Esophagus squamous epithelium (tissue), 5 donors: ENCODE measurements at places on chromosomes 13 and 19.
A peak's percentile ranks its signal among the peaks of the same experiment; 100 is the strongest.

DNA sequence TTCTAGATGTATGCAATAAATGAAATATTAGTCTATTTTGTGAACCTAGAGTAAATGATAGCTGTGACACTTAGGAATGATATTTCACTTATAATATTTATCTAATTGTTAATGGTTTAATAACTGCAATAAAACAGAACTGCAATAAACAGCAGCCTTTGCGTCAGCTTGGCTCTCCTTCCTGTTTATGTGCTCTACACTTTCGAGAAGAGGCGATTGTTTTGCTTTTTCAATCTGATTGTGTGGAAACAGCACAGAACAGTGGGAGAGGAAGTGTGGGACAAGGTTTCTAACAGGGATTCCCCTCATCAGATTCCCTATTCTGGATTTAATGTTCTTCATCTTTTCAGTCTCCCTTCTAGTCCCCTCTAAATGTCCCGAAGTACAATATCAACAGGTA lies 17.3 kb upstream of the TRPC4 start:
- DNase-seq = no peak
- no peaks in the 10 kb centered on the region for H3K36me3 ChIP-seq
- no peak overlapping the region for H3K27ac ChIP-seq
- no peak overlapping the region for H3K4me3 ChIP-seq

GRCh38 chr13:34159946-34160345 lies 342.0 kb downstream of the RFC3 start:
- H3K27me3 ChIP-seq = peaks cover 47% of the 10 kb centered on the region
- no peak overlapping the region for H3K27ac ChIP-seq
- no peak overlapping the region for H3K4me3 ChIP-seq
- H3K36me3 ChIP-seq = no peaks in the 10 kb centered on the region

- H3K27ac ChIP-seq = no peak overlapping the region
- H3K27me3 ChIP-seq = no peaks in the 10 kb centered on the region
- no peaks in the 10 kb centered on the region for H3K4me1 ChIP-seq
- no peak overlapping the region for H3K4me3 ChIP-seq
Measured at GRCh38 chr19:35352448-35353304, 5.0 kb downstream of the FFAR1 start.

DNA sequence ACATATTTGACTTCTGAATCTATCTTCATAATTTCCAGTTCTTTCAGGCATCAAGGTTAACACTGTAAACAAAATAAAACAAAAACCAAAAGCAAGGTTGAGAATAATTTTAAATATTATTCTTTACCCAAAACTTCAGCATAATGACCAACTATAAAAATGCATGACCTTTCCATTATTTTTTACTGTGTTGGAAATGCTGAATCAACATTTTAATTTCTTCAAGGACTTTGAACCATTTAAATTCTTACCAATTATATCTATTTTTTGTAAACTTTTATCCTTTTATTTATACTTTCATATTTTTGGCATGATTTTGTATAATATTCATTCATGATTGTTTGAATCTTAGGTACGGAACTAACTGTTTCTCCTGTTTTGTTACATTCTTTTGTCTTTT lies 6.9 kb downstream of the ZNF585A start:
- H3K36me3 ChIP-seq = peaks cover 98% of the 10 kb centered on the region
- no peaks in the 10 kb centered on the region for H3K4me1 ChIP-seq
- H3K4me3 ChIP-seq = no peak overlapping the region
- H3K27ac ChIP-seq = no peak overlapping the region
- DNase-seq = no peak

- no peaks in the 10 kb centered on the region for H3K36me3 ChIP-seq
- H3K4me3 ChIP-seq = no peak overlapping the region
- no peaks in the 10 kb centered on the region for H3K27me3 ChIP-seq
- H3K27ac ChIP-seq = peak overlapping the region; percentile 45
- H3K4me1 ChIP-seq = peaks cover 15% of the 10 kb centered on the region
Measured at GRCh38 chr13:30404207-30404606, 18.1 kb upstream of the UBE2L5 start.

GRCh38 chr19:57786286-57786685 lies 16.8 kb downstream of the ZNF586 start:
- no peak overlapping the region for H3K4me3 ChIP-seq
- H3K27me3 ChIP-seq = no peaks in the 10 kb centered on the region
- peaks cover 19% of the 10 kb centered on the region for H3K36me3 ChIP-seq
- H3K27ac ChIP-seq = no peak overlapping the region
- DNase-seq = no peak
- H3K4me1 ChIP-seq = no peaks in the 10 kb centered on the region

- no peak overlapping the region for H3K4me3 ChIP-seq
- H3K27me3 ChIP-seq = no peaks in the 10 kb centered on the region
- DNase-seq = no peak
- no peaks in the 10 kb centered on the region for H3K4me1 ChIP-seq
- no peaks in the 10 kb centered on the region for H3K36me3 ChIP-seq
Measured at GRCh38 chr13:32639502-32640105, 53.4 kb downstream of the PDS5B start.

GRCh38 chr19:39871886-39872866 lies 26.0 kb upstream of the FBL start:
- H3K36me3 ChIP-seq = no peaks in the 10 kb centered on the region
- H3K4me1 ChIP-seq = no peaks in the 10 kb centered on the region

GRCh38 chr13:76293346-76293745 lies 592.9 kb downstream of the KCTD12 start:
- H3K36me3 ChIP-seq = no peaks in the 10 kb centered on the region
- no peaks in the 10 kb centered on the region for H3K4me1 ChIP-seq
- no peak for DNase-seq

- no peak for DNase-seq
- no peaks in the 10 kb centered on the region for H3K27me3 ChIP-seq
- H3K4me1 ChIP-seq = no peaks in the 10 kb centered on the region
- H3K36me3 ChIP-seq = peaks cover 53% of the 10 kb centered on the region
- no peak overlapping the region for H3K4me3 ChIP-seq
- H3K27ac ChIP-seq = no peak overlapping the region
Measured at GRCh38 chr19:12465211-12465610, 19.4 kb downstream of the ZNF709 start.

DNA sequence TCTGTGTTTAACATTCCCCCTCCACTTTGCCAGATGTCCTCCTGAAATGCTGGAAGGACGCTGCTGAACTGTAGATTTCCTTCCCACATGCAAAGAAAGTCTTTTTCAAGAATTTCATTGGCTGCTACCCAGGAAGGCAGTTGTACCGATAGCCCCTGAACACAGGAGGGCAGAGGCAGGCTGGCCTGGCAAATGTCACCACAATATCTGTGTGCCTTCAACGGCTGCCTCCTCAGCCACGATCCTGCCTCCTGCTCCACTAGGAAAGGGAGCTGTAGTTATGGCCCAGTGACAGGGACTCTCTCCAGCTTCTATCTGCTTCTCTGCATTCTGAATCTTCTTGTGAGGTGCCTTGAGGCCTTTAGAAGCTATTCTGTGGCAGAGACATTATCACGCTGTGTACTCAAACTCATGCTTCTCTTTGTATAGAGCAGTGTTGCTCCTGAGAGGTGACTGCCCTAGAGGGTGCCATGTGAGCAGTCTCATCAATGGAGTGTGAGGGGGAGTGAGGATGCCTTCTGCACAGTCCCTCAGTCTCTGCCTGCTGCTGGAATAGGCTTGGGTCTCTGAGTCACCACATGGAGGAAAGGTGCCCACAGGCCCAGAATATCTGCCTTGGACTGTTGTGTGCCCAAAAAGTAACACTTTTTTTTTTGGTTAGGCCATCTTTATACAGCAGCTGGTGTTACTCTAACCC lies 279.8 kb downstream of the DNAJC15 start:
- DNase-seq = no peak
- H3K27ac ChIP-seq = no peak overlapping the region
- H3K4me3 ChIP-seq = no peak overlapping the region
- H3K36me3 ChIP-seq = no peaks in the 10 kb centered on the region
- no peaks in the 10 kb centered on the region for H3K4me1 ChIP-seq
- no peaks in the 10 kb centered on the region for H3K27me3 ChIP-seq

DNA sequence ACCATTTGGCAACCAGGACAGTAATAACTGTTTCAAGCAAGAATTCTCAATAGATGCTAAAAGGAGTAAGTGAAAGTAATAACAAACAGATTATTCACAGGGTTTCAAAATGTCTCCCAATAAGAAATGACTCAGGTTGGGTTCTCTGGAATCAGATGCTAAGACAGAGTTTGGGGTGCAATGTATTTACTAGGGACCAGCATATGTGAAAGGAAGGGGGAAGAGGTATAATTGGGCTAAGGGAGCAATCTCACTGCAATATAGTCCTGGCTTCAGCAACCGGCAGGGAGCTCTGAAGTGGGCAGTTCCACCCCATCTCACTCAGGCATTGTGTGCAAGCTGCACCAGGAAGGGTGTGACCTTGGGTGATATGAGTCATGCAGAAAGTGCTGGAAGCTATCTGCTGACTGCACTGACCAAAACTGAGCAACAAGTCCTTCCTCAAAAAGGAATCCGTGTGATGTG lies 23.4 kb downstream of the ZDHHC20 start:
- DNase-seq = no peak
- H3K4me3 ChIP-seq = peak overlapping the region; percentile 34
- H3K27ac ChIP-seq = peak overlapping the region; percentile 82
- no peaks in the 10 kb centered on the region for H3K27me3 ChIP-seq

GRCh38 chr13:41588899-41589298 lies 131.5 kb downstream of the RGCC start:
- no peaks in the 10 kb centered on the region for H3K27me3 ChIP-seq
- no peak for DNase-seq
- no peak overlapping the region for H3K4me3 ChIP-seq
- no peaks in the 10 kb centered on the region for H3K4me1 ChIP-seq

DNA sequence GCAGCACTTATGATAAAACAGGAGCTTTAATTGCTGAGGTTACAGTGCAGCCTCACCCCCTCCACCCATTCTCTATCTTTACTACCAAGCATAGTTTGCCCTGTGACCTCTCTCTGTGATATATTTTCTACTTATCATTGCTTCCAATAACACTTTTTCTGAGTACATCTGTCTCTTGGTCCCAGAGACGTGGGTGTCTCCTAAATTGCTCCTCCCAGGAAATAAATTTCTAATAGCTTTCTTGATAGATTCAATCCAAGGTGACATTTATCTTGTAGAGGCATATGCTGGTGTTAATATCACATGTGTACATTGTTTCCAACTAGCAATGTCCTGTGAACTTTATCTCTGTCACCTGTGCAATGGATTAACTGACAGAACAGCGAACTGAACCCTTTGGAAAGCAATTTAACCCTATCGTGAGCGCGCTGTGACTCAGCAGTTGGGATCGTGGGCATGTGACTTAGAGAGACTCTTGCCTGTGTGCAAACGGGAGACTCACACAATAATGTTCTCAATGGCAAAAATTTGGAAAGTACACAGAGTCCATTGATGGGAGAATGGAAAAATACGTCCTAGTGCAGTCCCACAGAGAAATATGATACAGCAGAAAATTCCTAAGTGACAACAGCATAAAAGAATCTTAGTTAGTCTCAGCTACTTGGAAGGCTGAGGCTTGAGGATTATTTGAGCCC lies 7.0 kb upstream of the MAP2K2 start:
- no peaks in the 10 kb centered on the region for H3K4me1 ChIP-seq
- H3K4me3 ChIP-seq = no peak overlapping the region
- H3K27ac ChIP-seq = peak overlapping the region; percentile 84

DNA sequence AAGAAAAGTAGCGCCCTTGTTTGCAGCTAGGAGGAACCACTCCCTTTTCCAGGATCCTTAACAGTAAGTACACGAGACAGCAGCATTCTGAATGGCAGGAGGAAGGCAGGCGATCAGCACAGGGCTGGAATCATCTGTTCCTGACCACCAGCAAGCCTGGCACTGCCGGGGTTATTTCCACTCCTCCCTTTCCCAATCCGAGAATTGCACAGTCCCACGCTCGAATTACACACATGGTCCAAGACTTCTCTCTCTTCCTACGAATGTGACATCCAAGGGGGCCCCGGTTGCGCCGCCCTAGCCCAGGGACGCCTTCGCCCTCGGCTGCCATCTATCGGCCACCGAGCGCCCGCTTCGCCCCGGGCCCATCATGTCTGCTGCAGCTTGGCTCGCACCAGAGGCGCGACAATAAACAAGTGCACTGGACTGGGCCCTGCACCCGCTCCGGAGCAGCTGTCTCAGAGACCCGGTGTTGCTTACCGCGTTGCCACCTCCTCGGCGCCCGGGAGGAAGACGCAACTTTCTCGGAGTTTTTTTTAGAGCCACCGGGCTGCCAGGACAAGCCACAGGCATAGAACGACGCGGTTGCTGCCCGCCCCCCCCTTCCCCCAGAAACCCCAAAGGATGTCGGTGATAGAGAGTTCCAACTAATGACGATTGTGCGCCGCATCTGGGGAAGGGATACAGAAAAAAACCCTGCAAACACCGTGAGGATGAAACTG lies at the start of gene SLITRK5:
Gene SLITRK5, plus strand, starts transcription at position 341 of the 722 bp plus-strand sequence. CDS start 4,018 bp downstream, outside the sequence.
- peaks cover 27% of the 10 kb centered on the region for H3K4me1 ChIP-seq
- H3K36me3 ChIP-seq = no peaks in the 10 kb centered on the region
- peak within 1 kb of the TSS; percentile 9 for H3K4me3 ChIP-seq
- no peak for DNase-seq
- peak within 1 kb of the TSS; percentile 13 for H3K27ac ChIP-seq

DNA sequence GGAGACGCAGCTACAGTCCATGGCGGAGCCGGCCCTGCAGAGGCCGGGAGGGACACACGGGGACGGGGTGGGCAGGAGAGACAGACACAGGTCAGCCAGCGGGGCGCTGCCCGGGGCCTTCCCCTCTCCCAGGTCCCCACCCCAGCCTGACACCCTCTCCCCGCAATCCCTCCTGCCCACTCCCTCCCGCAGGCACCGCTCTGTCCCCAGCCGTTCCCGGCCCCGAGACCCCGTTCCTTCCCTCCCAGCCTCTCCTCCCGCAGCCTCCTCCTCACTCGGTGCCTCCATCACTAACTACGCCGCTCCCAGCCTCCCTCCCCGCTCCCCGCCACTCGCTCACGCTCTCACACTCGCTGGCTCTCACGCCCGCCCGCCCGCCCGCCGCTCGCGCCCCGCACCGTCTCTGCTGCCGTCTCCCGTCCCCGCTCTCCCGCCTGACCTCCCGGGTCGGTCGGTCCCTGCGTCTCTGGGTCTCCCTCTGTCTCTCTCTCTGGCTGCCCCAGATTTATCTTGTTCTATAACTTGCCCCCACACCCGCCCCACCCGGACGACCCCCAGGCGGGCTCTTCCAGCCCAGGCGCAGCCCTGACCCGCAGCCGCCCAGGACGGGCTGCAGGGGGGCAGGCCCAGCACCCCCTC lies 15.2 kb downstream of the ERFL start:
- H3K4me1 ChIP-seq = peaks cover 25% of the 10 kb centered on the region
- no peak overlapping the region for H3K27ac ChIP-seq
- peaks cover 37% of the 10 kb centered on the region for H3K27me3 ChIP-seq
- H3K4me3 ChIP-seq = no peak overlapping the region
- no peak for DNase-seq
- H3K36me3 ChIP-seq = no peaks in the 10 kb centered on the region

- no peaks in the 10 kb centered on the region for H3K27me3 ChIP-seq
- no peak overlapping the region for H3K27ac ChIP-seq
- no peaks in the 10 kb centered on the region for H3K4me1 ChIP-seq
- DNase-seq = no peak
Measured at GRCh38 chr13:112814905-112815585, 125.2 kb downstream of the ATP11A start.

GRCh38 chr13:74560325-74560724 lies 426.1 kb upstream of the KLF12 start:
- H3K4me3 ChIP-seq = no peak overlapping the region
- H3K36me3 ChIP-seq = no peaks in the 10 kb centered on the region
- H3K27ac ChIP-seq = no peak overlapping the region
- H3K4me1 ChIP-seq = no peaks in the 10 kb centered on the region
